ENCODE measurements at places on chromosomes 3 and 15.

DNA sequence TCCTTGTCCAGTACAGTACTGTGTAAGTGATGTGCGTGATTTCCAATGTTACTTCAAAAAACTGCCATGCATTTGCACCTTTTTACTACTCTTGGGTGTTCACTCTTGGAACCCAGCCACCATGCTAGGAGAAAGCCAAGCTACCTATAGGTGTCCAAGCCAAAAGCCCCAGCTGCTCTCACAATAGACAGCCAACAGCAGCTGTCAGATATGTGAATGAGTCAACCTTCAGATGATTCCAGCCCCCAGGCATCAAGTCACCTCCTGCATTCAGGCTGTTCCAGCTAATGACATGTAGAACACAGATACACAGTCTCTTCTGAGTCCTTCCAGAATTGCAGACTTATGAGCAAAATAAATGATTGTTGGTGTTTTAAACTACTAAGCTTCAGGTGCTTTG is 417.7 kb upstream of the TGFBR2 start:
- no peak for DNase-seq

DNA sequence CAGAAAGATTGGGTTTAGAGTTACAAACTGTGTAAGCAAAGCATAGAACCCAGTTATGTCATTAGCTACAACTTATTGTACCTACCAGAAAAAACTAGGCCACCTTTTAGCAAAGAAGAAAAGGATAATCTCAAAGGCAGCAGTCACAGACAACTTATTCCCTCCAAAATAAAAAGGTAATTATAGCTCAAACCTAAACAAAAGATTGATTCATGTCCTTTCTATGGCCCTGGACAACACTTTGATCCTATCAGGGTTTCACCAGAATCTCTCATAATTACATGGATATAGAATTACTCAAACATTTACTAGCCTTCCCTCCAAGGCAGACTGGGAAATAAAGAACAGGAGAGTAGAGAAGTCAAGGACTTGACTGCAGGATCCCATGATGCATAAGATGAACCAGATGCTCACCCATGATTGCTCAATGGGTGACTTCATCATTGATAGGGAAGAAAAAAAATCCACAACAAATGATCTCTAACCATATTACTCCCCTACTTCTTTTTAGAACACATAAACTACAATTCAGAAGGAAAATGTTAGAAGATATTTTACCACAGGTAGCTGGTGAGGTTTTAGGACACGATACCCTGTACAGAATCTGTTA is 17.4 kb downstream of the DET1 start:
- DNase-seq, result peak; percentile 38

- no peak for DNase-seq
Observed at GRCh38 chr15:33693166-33693800, 275.0 kb upstream of the CHRM5 start.

- no peak for DNase-seq
Observed at GRCh38 chr3:8713901-8714759, 19.5 kb upstream of the CAV3 start.

GRCh38 chr3:124837730-124838186 is 49.4 kb downstream of the ITGB5 start:
- DNase-seq, result peak; percentile 81

GRCh38 chr3:53234130-53234840 is 21.5 kb downstream of the TKT start:
- DNase-seq, result no peak

- DNase-seq, result no peak
Observed at GRCh38 chr3:14305324-14305723, 97.1 kb upstream of the SLC6A6 start.

DNA sequence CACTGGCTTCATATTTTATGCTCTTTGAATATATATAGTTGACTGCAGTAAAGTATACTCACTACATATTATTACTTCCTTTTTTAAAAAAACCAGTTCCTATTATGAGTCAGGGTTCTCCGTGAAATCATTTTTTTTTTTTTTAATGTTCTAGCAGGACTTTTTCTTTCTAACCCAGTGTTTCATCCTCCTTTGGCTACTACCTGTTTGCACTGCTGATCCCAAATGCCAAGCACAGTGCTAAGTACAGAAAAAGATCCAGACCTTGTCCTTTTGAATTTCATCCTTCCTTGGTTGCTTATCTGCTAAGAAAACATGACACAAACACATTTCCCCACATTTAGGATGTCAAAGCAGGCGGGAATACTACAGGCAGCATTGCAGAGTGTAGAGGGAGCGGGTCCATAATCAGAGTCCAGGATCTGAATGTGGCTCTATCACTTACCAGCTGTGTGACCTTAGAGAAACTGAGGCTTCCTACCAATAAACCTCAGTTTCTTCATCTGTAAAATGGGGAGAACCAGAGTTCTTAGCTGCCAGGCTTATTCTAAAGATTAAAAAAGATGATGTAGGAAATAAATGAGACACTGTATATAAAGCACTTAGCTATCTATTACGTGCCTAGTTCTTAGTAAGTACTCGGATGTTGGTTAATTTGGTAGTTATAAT is 37.2 kb upstream of the ANPEP start:
- DNase-seq, result no peak

- DNase-seq, result no peak
Observed at GRCh38 chr3:150961949-150962348, 10.6 kb downstream of the CLRN1 start.

DNA sequence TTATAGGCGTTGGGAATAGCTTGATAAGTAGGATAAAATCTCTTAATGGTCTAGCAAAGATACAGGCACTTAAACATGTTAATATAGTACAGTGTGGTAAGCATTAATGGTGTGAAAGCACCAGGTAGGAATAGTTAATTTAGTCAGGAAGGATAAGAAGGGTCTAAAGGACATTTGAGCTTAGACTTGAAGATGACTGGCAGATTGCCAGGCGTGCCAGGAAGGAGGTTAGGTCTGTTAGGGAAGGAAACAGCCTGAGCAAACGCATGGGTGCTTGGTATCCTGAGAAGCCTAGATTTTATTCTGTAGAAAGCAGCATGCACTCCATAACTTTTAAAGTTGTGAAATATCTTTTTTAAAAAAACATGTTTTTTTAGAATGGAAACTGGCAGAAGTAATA is 17.7 kb downstream of the SEC62 start:
- DNase-seq, result no peak

DNA sequence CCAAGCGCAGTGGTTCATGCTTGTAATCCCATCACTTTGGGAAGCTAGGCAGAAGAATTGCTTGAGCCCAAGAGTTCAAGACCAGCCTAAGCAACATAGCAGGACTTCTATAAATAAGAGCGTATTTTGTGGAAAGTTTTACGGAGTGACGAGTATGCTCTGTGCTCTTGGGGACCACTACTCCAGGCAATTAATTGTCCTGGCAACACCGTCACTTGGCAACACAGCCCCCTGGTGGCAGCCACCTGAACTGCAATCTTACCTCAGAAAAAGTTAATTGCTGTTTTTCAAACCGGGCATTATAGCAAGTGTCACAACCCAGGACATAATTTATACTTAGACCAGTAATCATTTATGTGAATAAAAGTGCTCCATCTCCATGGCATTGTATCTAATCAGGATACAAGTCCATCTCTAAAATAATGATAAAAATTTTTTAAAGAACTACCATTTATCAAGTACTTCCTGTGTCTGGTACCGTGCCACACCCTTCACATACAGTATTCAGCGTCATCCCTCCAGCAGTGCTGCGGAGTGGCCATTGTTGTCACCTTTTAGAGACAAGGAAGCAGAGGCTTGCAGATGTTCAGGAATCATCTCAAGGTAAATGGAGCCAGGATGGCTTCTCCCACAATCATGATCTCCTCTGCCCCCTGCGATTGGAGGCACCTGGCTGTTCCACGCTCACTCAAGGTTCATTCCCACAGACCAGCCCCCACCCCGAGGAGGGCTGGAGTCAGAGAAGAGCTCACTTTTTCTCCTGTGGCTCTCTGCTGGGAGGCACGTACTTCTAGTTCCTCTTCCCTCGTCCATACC is 34.5 kb downstream of the PLA2G4D start:
- peak; percentile 14 for DNase-seq

DNA sequence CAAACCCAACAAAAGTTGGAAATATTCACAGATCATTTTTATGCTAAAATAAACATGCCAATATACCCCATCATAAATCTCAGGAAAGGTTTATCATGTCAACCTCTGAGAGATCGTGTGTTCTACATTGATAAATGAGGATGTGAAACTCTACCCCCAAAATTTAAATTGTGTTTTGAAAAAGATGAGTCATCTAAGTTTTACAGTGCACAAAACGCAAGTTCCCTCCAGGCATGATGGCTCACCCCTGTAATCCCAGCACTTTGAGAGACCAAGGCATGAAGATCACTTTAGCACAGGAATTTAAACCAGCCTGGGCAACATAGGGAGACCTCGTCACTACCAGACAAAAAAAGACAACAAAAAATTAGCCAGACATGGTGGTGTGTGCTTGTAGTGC is 1487.0 kb upstream of the GBE1 start:
- DNase-seq, result no peak

DNA sequence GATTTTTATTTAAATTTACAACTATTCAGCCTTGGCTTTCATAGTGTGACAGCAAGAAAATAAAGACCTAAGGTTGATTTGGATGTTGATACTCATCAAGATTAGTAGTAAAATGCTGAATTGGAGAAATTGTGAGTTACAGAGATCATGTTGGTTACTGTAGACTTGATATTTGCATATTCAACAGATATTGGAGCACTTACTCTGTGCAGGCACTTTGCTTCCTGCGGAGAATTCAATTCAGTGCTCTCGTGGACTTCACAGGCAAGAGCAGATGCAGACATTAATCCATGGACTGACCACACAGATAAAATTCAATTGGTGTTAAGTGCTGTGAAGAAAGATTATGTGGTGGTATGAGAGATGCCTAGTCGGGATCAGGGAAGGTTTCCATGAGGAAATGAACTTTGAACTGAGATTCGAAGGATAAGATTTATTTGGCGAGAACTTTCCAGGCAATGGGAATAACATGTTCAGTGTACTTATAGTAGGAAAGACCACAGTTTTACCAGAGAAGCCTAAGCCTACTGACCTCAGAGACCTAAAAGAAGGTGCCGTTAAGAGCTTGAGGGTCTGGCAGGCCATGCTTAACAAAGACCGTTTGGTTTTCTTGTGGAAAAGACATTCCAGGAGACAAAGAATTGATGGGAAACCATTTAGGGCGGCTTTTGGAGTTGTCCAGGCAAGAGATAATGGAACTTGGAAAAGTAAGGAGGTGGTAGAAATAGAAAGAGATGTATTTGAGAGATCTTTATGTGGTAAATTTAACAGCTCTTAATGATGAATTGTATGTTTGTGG is 4.3 kb downstream of the SELENOT start:
- DNase-seq, result no peak

GRCh38 chr3:162879021-162879562 is 1382.5 kb downstream of the OTOL1 start:
- no peak for DNase-seq

Data from HCEC 1CT (cell line).